ENCODE measurements at places on chromosomes 7 and 10.

- no peak for DNase-seq
These were observed 451 bp downstream of the SRRT start for GRCh38 chr7:100875356-100875751.

GRCh38 chr7:1229956-1230355 is 2.7 kb upstream of the UNCX start:
- no peak for DNase-seq

- DNase-seq, result no peak
These were observed 25.2 kb downstream of the CDK1 start for GRCh38 chr10:60803433-60803832.

DNA sequence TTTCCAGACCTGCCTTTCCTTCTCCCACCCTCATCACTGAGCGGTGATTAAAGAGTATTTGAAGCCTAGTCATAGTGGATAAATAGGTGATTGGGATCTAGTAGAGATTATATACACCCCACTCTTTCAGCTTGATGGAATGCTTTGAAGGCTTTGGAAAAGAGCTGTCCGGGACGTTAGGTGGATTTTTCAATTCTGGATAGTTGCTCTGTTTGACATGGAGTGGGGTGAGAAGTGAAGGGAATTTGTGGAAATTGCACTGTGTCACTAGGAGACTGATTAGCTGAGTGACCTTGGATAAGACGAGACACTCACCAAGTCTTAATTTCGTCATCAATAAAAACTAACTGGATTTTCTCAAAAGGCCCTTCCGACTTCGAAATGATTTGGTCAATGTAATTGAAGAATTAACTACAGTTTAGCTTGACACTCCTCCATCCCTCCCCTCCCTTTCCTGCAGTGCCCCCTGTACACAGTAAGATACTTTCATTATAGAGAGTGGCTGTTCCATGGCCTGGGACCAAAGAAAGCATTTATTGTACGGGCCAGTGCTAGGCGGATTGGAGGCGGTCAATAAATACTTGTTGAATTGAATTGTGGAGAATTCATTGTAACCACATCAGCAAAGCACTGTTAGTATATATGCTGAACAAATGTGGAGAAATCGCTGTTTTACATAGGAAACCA is 962 bp downstream of the ZKSCAN1 start:
- DNase-seq, result no peak

GRCh38 chr10:113869789-113870188 is 15.3 kb downstream of the NHLRC2 start:
- no peak for DNase-seq

DNA sequence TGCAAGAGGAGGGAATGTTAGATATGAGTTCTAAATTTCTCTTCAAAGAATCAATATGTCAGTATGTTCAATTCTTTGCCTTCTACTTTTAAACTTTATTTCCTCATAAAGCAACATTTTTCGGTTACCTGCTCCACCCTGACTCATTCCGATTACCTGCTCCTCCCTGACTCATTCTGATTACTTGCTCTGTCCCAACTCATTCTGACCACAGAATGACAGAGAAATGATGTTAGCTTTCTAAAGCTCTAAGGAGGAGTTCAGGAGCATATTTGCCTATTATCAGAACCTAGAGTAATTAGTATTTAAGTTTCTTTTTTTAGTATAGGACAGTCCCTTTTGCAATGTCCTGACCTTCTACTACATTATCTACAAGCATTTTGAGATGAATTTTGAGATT is 24.5 kb upstream of the PPP1R9A start:
- no peak for DNase-seq

DNA sequence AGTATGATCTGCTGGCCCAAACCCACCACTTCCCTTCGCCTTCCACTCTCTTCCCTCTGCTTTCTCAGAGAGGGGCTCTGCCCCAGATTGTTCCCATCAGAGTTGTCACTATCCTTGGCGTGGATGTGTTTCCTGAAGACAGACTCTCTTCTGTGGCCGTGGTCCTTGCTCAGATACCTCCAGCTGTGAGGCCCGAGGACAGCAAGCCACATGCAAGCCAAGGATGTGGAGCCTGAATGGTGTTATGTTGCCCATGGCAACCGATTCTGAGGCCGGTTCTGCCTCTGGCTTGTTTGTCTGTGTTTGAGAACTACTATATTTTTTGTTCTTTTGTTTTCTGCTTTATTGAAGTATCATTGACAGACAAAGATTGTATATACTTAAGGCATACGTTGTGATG is 247.4 kb upstream of the PODXL start:
- DNase-seq, result no peak

DNA sequence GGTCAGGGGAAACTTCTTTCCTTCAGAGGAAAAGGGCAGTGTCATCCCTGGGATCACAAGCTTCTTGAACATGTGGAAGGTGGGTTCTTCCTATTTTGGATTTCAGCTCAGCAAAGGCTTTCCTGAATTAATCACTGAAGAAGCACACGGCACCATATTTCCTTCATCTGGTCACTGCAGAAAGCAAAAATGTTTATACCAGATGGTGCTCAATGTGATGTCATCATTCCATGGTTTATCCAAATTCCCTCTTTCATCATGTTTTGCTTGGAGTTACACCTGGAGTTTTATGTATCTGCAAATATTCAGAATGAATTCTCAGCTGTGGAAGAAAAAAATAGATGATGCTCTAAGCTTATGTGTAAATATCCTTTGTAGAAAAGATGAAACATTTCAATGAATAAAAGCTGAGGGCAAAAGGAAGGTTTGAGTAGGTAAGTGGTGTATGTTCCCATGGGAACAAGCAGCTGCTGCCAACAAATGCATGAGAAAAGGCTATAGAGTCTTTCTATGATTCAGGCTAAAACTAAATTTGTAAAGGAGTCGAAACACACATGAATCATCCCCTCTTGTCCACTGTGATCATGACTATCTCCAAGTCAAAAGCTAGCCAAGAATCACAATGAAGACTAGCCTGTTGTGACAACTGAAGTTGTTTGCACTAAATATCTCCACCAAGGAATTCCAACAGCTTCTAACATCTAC is 26.9 kb upstream of the BPGM start:
- no peak for DNase-seq

GRCh38 chr7:49112222-49112621 is 187.9 kb downstream of the CDC14C start:
- no peak for DNase-seq

- DNase-seq, result no peak
These were observed 1.4 kb downstream of the MRPS33 start for GRCh38 chr7:141013345-141013715.

GRCh38 chr10:60525716-60526585 is 136.3 kb upstream of the ANK3 start:
- no peak for DNase-seq

GRCh38 chr10:535952-536351 is 153.5 kb downstream of the DIP2C start:
- peak; percentile 11 for DNase-seq

DNA sequence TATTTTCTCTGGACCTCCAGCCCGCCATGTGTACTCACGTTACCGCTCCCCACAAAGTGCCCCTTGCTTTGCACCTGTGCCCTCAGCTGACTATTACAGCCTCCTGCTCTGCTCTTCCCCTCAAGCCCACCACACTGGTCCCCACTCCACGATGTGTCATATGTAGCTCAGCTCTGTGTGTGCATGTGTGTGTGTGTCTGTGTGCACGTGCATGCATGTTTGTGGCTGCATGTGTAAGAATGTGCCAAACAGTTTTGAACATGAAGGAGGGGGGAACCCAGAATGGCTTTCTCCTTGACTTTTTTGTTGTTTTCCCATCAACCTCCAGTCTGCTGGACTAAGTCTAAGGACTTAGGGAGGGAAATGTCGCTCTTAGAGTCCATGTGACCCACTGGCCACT is 54.8 kb upstream of the BTRC start:
- DNase-seq, result no peak

- DNase-seq, result no peak
These were observed 156.9 kb upstream of the C7orf33 start for GRCh38 chr7:148433521-148434180.

- no peak for DNase-seq
These were observed 52.2 kb downstream of the MAGI2 start for GRCh38 chr7:79401254-79401653.

DNA sequence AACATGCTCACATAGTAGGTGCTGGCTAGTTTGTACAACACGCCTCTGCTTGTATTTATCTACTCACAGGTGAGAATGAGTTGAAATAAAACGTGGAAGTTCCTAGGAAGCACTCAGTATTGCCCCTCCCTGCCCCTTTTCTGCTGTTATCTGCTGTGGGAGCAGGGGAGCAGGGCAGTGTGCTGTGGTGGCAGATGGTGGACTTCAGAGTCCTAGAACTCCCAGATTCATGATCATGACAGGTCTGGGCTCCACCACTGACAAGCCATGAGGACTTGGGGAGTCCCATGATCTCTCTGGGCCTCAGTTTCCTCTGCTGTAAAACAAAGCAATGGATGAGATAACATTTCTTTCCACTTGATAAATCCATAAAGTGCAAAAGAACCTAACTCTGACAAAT is 11.6 kb upstream of the PRKCQ start:
- DNase-seq, result no peak

DNA sequence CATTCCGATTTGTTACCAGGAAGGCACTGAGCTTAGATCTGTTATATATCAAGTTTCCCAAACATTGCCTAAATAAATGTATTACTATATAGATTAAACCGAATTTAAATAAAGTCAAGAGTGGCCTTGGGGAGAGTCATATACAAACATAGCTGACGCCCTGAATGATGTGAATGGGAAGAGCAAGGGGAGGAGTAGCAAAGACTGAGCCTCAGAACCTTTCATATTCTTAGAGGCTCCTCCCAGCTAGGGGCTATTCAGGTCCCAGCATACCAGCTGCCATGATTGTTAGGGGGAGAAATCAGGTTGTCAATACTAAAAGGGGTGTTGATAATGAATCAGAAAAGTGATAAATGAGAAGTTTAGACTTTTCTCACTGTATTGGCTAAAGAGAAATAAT is 64.7 kb upstream of the ITGB1 start:
- DNase-seq, result no peak

- no peak for DNase-seq
These were observed 152.2 kb upstream of the TCF7L2 start for GRCh38 chr10:112797855-112798254.

Measured in NCI-H187 (cell line).